ENCODE measurements at places on chromosomes 4 and X.
A peak's percentile ranks its signal among the peaks of the same experiment; 100 is the strongest.

GRCh38 chrX:68892651-68893050, 63.8 kb downstream of the EFNB1 start:
- DNase-seq = no peak

DNA sequence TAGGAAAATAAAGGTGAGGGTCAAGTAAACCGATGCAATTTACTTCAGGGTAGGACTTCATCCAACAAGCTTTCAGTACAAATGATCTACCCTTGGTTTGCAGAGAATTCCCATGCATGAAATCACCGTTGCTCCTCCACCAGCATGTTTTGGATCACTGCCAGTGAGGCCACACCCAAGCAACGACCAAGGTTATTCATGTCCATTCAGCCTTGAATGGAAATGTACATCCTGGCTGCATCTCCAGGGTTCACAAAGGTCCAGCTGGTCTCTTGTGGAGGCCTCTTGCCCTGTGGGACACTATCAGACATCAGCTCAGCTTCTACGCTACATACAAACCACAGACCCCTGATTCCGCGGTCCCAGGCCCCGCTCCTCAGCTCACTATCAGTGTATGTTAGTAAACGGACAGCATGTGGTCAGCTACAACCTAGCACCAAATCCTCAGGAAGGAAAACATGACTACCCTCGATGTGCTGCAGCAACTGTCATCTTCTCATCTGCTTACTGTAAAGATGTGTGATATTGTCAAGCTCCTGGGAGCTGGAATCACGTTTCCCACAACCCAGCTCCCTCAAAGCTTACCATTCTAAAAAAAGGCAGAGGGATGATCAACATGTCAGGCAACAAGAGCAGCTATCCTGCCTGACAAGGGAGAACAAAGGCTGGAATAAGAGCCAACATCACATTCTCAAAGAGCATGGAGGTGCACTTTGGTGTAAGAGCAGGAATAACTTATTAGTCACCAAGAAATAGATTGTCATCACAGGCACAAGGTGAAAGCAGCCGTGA, 4.9 kb downstream of the LYAR start:
- DNase-seq = peak; percentile 47

- DNase-seq = no peak
Measured at GRCh38 chrX:11998944-11999343, 139.3 kb upstream of the FRMPD4 start.

DNA sequence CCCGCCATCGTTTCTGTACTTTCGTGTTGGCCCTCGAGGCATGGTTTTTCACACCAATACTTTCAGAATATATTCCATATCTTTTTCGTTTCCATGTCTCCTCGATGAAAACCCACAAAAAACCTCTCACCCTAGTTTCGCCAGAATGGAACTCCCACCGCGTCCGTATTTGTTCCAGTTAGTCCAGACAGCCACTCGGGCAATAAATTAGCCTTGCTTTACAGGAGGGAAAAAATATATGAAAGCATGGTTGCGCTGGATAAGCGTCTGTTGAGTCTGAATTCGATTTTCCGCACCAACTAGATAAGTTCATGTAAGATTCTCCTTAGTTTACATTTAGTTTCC, 550 bp upstream of the CHM start:
- DNase-seq = no peak
